ENCODE measurements at places on chromosomes 4 and X.
A peak's percentile ranks its signal among the peaks of the same experiment; 100 is the strongest.

GRCh38 chr4:156790866-156791265, 180.7 kb downstream of the PDGFC start:
- peak; percentile 80 for DNase-seq

DNA sequence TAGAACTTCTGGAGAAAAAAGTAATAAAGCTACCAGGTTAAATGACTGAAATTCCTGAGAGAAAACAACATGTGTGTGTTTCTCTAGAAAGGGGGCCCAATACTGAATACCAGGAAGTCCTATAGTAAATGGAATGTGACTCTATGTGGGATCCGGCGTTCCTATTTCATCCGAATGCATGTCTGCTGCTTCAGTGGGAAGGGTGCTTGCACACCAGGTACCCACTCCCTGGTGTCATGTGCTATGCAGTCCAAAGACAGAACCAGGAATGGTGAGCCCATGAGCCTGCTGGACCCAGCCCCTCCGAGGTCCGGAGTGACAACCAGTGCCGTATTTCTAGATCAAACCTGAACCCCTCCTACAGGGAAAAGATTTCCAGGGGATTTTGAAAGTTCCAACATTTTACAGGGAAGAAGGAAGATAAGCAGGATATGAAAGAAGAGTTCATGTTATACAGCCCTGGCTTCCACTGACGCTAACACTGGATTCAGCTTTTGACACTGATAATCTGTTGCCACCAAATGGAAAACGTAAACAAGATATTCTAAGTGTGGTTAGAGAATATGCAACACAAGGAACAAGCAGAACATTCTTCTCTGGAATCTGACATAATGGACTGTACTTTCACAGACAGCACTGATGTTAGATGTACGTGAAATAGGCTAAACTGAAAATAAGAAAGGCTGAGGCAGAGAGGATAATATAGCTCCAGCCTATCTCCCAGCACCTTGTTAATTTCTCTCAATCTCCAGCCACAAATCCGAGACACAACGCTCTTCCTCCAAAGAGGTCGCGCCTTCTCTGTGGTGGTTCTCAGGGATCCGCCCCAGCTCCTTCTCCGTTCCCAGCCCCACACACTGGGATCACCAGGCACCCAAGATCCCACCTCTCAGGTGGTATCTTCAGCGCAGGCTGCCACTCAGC, 725 bp upstream of the CXCL1 start:
- peak; percentile 38 for DNase-seq

GRCh38 chrX:71171110-71171801, 26.6 kb downstream of the NLGN3 start:
- no peak for DNase-seq

- DNase-seq: no peak
Measured at GRCh38 chr4:168685136-168685809, 188.4 kb downstream of the PALLD start.

GRCh38 chr4:115323106-115323707, 209.8 kb upstream of the NDST4 start:
- DNase-seq: no peak

GRCh38 chr4:30714408-30715031, 5.6 kb upstream of the PCDH7 start:
- DNase-seq: peak; percentile 78

GRCh38 chr4:185809533-185810071, 2.4 kb downstream of the SORBS2 start:
- DNase-seq: no peak

DNA sequence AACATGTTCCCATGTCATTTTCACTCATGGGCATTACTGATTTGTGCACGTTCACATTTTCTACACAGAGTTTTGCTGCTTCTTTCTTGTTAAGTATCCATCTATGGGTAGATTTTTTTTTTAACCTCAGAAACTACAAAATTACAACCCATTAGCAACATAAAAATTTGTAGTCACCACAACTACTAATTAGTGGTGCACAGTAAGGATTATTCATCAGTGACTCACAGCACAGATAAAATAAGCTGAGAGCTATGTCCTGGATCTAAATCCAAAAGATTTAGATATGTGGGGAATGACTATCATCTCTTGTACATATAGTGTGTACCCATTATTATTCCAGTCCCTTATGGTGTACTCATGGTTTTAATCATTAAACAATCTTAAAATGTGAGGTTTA, 19.7 kb upstream of the AMELX start:
- no peak for DNase-seq

- DNase-seq: no peak
Measured at GRCh38 chr4:25914670-25915352, 791 bp downstream of the SMIM20 start.

GRCh38 chr4:30610361-30610760, 109.8 kb upstream of the PCDH7 start:
- DNase-seq: peak; percentile 19

- DNase-seq: peak; percentile 6
Measured at GRCh38 chr4:136637071-136637777, 895.1 kb downstream of the PCDH18 start.

DNA sequence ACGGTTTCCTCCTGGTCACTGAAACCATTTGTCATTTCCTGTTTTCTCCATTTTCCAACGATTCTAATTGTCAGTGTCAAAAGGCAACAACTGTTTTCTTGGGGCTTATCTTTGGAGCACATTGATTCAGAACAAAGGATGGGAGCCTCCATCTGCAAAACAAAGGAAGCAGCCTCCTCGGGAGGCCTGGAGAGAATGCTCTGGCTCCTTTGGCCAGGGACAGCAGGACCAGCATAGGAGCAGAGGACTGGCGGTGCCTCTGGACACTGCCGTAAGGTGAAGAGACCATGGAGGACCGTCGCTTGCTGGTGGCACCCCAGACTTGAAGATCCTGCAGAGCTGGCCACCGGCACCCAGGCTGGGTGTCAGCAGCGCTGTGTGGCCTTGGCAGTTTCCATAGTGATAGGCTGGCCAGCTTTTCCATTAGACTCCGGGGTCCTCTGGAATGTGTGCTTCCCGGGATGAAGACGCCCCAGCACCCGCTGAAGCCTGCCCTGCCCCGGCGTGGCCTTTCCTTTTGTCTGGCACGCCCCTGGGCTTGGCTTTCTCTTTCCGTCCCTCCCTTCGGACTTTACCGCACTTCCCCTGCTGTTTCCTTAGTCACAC, 61.1 kb upstream of the MTM1 start:
- peak; percentile 16 for DNase-seq

DNA sequence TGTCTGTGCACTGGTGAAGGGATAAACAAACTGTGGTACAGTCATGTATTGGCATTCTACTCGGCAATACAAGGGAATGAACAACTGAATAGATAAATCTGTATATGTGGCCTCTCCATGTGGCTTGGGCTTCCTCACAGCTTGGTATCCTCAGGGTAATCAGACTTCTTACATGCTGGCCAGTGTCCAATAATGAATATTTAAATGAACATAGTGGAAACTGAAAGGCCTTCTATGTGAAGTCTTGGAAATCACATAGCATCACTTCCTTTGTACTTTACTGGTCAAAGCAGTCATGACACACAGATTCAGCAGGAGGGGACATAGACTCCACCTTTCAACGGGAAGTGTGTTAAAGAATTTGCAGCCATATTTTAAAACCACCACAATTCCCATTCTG, 33.4 kb upstream of the GPR101 start:
- DNase-seq: no peak

DNA sequence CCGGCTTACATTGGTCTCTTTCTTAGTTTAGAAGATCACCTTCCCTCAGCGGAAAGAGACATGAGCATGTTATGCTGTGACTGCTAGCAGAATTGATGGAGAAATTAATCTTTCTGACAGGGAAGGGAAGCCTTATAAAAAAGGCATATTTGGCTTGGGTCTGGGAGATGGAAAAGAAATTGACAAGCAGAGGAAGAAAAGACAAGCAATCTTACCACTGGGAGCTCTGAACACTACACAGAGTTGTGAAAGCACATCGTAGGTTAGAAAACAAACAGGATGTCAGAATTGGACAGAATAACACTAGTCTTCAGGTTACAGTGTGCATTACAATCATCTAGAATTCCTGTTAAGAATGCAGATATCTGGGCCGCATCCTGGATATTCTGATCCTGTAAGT, 1493.8 kb upstream of the IGFBP7 start:
- DNase-seq: no peak

DNA sequence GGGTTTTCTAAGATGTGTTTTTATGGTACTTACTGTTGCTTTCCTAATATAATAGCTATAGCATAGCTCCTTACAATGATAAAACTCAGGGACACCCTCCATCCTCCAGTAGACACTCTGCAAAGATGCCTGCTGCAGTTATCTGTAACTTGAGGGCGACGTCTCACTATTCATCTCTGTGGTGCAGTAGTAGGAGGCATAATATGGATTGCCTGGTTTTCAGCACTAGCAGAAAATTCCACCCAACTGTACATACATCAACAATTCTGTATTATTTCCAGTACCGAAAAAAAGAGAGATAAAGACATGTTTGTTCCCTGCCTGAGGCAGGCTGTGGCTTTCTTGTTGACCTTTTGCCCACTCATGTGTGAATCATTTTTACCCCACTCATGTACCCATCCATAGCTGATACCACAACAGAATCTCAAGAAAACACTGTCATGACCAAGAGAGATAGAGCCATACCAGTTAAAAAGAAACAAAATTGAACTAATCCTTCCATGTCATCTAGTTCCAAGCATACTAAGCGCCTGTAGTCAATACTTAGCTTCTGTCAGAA, 220.1 kb downstream of the RAB28 start:
- no peak for DNase-seq

DNA sequence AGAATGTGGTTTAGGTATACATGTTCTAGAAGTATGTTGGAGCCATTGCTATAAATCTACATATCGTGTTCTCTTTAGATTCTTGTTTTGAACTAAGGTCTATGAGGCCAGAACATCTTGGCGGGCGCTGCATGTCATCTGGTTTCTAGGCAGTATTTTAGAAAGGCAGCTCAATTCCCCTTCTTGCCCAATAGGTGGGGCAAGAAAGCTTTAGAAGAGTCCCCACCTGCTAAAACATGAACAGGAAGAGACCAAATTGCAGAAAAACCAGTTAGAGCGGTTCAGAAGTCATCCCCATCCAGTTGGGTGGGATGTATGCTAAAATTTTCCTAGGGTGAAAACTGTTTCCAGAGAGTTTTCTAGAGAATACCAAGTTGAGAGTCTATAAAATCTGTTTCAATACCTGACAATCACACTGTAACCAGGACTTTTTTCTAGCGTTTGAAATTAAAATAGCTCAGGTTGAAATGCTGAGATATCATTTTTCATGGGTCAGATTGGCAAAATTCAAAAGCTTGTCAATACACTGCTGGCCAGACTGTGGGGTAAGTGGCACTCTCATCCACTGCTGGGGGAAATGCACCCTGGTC, 17.5 kb upstream of the SH3KBP1 start:
- DNase-seq: peak; percentile 65

DNA sequence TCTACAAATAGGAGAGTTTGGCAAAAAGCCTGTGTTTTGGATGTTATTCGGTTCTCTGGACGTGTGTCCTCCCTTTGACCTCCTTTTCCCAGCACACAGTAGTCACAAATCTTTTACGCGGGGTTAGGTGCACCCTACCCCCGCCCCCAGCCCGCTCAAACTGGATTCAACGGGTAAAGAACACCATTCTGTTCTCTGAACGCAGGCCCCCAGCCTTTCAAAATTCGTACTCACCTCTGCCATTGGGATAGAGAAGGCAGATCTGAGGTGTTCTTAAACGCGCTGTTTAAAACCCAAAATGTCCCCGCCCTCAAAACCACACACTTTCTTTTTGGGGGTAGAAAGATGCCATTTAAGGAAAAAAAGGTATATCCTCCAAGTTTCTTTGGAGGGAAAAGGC, 2.7 kb downstream of the LEF1 start:
- no peak for DNase-seq

DNA sequence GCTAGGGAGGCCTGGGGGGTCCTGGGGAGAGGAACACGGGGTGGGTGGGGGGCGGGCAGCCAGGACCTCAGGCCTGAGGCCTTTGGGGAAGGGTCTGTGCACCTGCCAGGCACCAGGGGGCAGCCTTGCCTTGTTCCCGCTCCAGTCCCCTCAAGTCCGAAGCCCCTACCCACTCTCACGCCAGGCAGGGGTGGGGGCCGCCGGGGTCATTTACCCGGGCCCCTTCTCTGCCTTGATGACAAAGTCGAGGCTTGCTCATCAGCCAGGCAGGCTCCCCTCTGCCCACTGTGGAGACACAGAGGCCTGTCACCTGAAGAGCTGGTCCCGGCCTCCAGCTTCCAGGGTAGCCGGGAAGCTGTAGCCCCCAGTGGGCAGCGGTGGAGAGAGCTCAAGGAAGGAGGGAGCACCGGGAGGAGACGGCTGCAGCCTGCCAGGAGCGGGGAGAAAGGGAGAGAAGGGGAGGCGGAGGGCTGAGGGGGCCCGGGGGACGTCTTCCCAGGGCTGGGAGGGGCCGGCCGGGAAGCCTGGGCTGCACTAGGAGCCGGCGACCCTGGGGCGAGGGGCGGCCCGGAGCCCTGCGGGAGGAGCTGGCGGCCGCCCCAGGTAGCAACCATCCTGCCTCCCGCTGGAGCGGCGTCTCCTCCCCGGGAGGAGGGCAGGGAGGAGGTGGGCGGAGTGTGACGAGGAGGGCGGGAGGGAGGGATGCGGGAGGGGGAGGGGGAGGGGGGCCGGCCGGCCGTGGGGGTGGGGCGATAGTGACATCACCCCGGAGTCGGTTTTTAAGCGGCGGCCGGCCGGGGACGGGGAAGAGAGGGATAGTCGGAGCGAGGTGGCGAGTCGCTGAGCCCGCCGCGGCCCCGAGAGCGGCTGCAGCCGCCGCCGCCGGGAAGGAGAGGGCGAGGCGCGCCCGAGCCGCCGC, at the start of gene SLC6A8:
SLC6A8 (plus strand) TSS at position 806 of the 919 bp plus-strand sequence. CDS start 649 bp downstream, outside the sequence.
- peak; percentile 52 for DNase-seq

DNA sequence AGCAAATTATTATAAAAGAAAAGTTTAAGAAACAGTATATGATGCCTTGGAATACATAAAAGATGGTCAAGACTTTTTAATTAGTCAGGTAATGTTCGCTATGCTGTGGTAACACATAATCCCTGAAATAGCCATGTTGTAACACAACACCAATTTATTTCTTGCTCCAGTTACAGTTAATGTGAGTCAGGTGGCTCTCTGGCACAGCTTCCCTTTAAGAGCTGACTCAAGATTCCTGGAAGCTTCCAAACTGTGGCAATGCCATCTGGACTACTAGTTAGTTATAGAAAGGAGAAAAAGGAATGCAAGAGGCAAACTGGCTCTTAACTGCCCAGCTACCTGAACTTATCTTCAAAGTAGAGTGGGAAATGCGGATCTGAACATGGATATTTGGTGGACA, 210.5 kb downstream of the CHM start:
- DNase-seq: peak; percentile 22

- DNase-seq: no peak
Measured at GRCh38 chr4:75484190-75484589, 30.0 kb downstream of the RCHY1 start.

DNA sequence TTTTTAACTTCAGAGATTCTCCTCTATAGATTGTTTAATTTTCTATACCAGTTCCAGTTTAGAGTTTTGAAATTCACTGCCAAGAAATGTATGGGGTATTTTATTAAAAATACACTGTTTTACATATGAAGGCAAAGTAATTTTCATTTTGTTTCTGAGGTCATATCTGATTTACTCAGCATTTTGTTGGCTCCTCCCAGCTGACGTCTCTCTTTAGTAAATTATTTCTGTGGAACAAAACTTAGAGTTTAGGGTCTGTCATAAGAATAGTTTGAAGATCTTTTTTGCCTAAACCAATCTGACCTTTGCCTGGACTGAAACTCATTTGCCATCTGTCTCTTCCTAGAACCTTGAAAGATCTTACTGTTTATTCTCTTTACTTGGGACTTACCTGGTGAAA, 16.9 kb downstream of the FNIP2 start:
- DNase-seq: no peak

GRCh38 chr4:136329042-136329662, 1203.1 kb downstream of the PCDH18 start:
- DNase-seq: no peak

GRCh38 chrX:53128097-53128749, 34.3 kb downstream of the KANTR start:
- no peak for DNase-seq

GRCh38 chr4:153398713-153399112, 54.2 kb downstream of the MND1 start:
- DNase-seq: no peak
